ENCODE measurements at places on chromosomes 13 and 19.

- DNase-seq = no peak
Measured at GRCh38 chr13:80299046-80299445, 41.9 kb downstream of the SPRY2 start.

GRCh38 chr19:42272535-42272897 is 3.5 kb downstream of the CIC start:
- no peak for DNase-seq

DNA sequence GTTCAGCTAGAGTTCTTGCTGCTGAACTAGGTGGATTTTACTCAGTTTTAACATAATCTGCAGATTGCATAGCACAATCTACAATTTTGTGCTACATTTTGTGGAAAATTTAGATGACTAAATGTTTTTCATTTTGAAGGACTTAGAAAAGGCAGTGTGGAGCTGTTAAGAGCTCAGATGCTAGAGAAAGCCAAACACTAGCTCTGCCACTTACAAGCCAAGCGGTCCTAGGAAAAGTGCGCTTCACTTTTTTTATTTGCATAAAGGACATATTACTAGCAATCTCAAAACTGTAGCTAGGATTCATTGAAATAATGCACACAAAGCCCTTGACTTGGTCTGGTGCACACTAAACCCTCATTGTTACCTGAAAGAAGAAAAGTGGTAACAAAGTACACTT is 8.1 kb upstream of the CSNK1A1L start:
- DNase-seq = no peak

- no peak for DNase-seq
Measured at GRCh38 chr19:50189331-50189730, 14.1 kb upstream of the MYH14 start.

DNA sequence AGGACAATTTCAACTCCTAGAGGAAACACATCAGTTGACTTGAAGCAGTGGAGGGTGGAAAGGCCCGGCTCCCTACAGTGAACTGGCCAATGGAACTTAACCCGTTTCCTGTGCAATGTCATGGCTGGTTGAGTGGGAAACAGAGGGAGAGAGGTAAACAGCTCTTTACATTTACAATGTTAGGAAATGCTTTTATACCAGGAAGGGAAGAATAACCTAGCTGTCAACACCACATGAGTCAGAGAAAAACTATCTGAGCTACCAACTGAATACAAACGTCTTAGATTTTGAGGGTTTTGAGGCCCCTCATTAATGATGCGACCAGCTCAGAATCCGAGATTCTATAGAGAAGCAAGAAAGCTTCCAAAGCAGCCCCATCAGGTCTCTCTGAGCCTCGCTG is 36.7 kb downstream of the CARD8 start:
- no peak for DNase-seq

- no peak for DNase-seq
Measured at GRCh38 chr19:15508035-15508710, at the start of gene CYP4F22. CYP4F22 (plus strand) TSS chr19:15508525; CDS start chr19:15525337, 16,812 bp downstream.

GRCh38 chr13:93307136-93307535 is 80.5 kb downstream of the GPC6 start:
- no peak for DNase-seq
